ENCODE measurements at places on chromosomes 3 and 15.

GRCh38 chr3:134658555-134658954 lies 7.7 kb upstream of the KY start:
- no peak overlapping the region for H3K4me3 ChIP-seq
- H3K27me3 ChIP-seq: no peaks in the 10 kb centered on the region
- DNase-seq: no peak
- H3K36me3 ChIP-seq: no peaks in the 10 kb centered on the region
- no peak overlapping the region for H3K27ac ChIP-seq

DNA sequence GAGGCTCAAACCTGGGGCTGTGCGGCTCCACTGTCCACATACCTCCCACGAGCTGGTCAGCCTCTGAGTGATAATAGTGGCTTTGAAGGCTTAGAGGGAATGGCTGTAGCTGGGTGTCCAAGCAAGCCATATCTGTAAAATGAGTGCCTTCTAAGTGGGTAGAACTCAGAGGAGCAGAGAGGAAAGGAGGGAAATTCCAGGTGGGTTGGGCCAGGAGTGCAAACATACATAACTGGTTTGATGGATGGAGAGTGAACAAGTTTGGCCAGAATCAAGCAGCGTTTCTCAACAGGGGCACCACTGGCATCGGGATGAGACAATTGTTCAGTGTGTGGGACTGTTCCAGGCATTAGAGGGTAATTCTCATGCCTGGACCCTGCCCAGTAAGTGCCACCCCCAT lies 91.1 kb downstream of the ASB7 start:
- peaks cover 11% of the 10 kb centered on the region for H3K4me1 ChIP-seq
- DNase-seq: peak; percentile 19
- H3K4me3 ChIP-seq: no peak overlapping the region
- no peaks in the 10 kb centered on the region for H3K36me3 ChIP-seq

DNA sequence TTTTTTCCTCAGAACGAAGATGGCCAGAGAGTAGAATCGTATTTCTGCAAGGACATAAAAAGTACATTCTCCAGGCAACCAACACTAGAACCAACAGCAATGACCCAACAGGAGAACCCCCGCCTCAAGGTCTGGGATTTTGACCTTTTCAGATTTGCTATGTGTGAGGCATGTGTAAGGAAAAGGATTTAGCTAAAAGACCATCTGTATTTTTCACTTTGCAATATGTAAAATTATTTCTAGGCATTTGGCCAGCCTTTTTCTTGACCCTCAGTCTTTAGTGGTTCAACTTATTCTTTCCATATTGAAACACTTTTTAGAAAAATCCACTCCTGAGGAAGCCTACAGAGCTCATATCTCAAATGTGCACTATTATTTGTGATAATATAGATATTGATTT lies 219.2 kb upstream of the GOLGA6L4 start:
- H3K4me1 ChIP-seq: no peaks in the 10 kb centered on the region
- H3K27ac ChIP-seq: no peak overlapping the region
- H3K27me3 ChIP-seq: no peaks in the 10 kb centered on the region
- no peak for DNase-seq

DNA sequence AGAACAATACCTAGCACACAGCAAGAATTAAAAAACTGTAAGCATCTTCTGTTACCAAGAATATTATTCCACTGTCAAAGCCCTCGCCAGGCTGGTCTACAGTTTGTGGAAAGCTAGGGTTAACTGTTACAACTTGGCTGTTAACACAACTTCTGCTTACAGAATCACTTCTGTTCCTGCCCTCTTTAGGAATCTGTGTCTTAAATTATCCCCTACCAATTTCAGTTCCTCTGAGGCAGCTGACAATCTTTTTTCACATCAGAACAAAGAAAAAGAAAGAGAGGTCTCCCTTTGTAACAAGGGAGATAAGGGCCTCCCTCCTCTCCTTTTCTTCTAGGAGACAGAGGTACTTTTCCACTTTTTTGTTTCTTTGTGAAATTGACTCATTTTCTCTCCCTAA lies 188.9 kb downstream of the FMN1 start:
- H3K27ac ChIP-seq: no peak overlapping the region
- H3K4me3 ChIP-seq: no peak overlapping the region
- no peaks in the 10 kb centered on the region for H3K4me1 ChIP-seq
- DNase-seq: no peak
- no peaks in the 10 kb centered on the region for H3K36me3 ChIP-seq

DNA sequence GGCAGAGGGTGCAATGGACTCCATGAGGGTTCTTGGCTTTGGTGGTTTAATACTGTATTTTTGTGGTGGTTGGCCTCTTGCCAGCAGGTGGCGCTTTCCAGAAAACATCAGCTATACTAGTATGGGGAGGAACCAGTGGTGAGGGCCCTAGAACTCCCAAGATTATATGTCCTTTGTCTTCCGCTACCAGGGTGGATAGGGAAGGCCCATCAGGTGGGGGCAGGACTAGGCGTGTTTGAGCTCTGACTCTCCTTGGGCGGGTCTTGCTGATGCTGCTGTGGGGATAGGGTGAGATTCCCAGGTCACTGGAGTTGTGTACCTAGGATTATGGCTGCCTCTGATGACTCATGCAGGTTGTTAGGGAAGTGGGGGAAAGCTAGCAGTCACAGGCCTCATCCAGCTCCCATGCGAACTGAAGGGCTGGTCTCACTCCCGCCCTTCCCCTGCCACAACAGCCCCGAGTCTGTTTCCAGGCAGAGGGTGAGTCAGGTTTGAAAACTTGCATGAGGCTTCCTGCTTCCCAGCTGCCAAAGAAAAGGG lies 357.7 kb downstream of the OTOL1 start:
- no peak overlapping the region for H3K27ac ChIP-seq
- no peaks in the 10 kb centered on the region for H3K27me3 ChIP-seq
- no peaks in the 10 kb centered on the region for H3K4me1 ChIP-seq
- no peak overlapping the region for H3K4me3 ChIP-seq
- no peaks in the 10 kb centered on the region for H3K36me3 ChIP-seq
- no peak for DNase-seq

- H3K4me1 ChIP-seq: peaks cover 13% of the 10 kb centered on the region
- H3K27ac ChIP-seq: no peak overlapping the region
- DNase-seq: no peak
- H3K4me3 ChIP-seq: no peak overlapping the region
- peaks cover 24% of the 10 kb centered on the region for H3K36me3 ChIP-seq
Observed at GRCh38 chr3:58567251-58567515, 10.0 kb downstream of the FAM107A start.

- no peaks in the 10 kb centered on the region for H3K36me3 ChIP-seq
- no peaks in the 10 kb centered on the region for H3K27me3 ChIP-seq
- peaks cover 26% of the 10 kb centered on the region for H3K4me1 ChIP-seq
- no peak overlapping the region for H3K4me3 ChIP-seq
- H3K27ac ChIP-seq: no peak overlapping the region
Observed at GRCh38 chr3:72332036-72332435, 516.2 kb downstream of the SHQ1 start.

- H3K4me1 ChIP-seq: no peaks in the 10 kb centered on the region
- no peaks in the 10 kb centered on the region for H3K36me3 ChIP-seq
- H3K27me3 ChIP-seq: no peaks in the 10 kb centered on the region
- DNase-seq: no peak
Observed at GRCh38 chr3:173688216-173688842, 290.8 kb downstream of the NLGN1 start.

DNA sequence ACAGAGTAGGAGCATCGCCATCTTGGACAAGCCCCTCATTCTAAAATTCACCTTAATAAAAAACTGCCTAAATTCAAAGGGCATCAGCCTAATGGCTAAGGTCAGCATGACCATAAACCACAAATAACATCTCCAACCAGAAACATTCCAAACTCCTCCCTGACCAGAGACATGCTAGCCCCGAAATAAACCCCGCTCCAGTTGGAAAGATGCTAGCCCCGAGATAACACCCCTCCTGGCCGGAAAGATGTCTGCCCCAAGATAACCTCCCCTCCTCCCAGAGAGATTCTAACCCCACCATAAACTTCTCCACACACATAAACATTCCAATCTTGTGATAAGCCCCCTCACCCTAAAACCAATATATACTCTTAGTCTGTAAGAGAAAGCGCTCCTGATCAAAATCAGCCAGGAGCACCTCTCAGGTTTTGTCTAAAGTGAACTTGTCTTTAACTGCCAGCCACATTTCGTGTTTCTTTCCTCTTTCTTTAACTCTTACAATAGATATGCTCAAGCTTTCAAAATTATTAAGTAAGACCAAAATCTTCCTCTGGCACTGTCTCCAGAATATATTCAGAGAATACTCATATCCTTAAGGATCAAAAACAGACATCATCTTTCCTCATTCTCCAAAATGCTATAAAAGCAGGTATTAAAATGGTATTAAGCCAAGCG lies 104.1 kb downstream of the GSK3B start:
- no peak overlapping the region for H3K27ac ChIP-seq
- DNase-seq: no peak
- H3K4me1 ChIP-seq: peaks cover 24% of the 10 kb centered on the region
- H3K36me3 ChIP-seq: no peaks in the 10 kb centered on the region

GRCh38 chr15:69217381-69217780 lies 56.9 kb downstream of the GLCE start:
- no peak overlapping the region for H3K4me3 ChIP-seq
- no peak overlapping the region for H3K27ac ChIP-seq
- no peaks in the 10 kb centered on the region for H3K36me3 ChIP-seq

DNA sequence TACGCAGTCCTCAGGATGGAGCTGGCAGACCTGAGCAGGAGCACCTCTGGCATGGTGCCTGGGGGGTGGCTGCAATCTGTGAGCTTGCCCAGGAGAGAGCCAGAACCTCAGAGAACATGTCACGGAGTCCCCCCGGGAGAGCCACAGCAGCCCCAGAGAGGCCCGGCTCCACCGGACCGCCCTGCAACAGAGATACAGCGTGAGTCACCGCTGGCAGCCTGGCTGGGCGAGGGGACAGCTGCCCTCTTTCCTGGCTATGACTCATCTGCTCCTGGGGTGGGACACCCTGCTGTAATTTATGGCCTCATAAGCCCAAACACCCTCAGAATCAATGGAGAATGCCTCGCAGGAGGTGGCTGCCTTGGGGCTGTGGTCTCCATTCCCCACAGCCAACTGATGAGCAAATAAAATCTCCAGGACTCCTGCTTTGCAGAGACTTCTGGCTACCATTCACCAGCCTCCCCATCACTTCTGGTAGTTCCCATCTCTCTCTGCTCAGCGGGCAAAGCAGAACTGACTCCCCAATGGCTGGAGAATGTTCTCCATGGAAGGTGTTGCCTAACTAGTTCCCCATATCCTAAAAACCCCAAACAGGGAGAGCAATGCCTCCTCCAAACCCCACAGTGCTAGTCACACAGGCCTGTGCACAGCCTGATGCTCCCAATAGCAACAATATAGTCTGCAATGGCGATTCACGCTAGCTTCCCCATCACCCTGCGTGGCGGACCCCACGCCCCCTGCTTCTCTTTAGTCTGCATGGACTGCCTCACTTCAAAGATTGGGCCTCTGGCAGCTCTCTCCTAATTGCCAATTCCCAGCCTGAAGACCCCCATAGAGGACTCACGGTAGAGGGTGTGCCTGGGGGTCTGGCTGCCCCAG lies 21.6 kb downstream of the ACSBG1 start:
- no peaks in the 10 kb centered on the region for H3K36me3 ChIP-seq
- H3K27me3 ChIP-seq: no peaks in the 10 kb centered on the region
- peaks cover 56% of the 10 kb centered on the region for H3K4me1 ChIP-seq
- DNase-seq: peak; percentile 91
- H3K27ac ChIP-seq: no peak overlapping the region

GRCh38 chr15:48358229-48359152 lies 27.3 kb downstream of the DUT start:
- H3K27ac ChIP-seq: peak overlapping the region; percentile 45
- no peaks in the 10 kb centered on the region for H3K36me3 ChIP-seq
- H3K4me1 ChIP-seq: no peaks in the 10 kb centered on the region
- DNase-seq: no peak
- H3K27me3 ChIP-seq: no peaks in the 10 kb centered on the region

GRCh38 chr3:192170659-192171058 lies 556.7 kb downstream of the FGF12 start:
- H3K4me1 ChIP-seq: no peaks in the 10 kb centered on the region
- DNase-seq: no peak
- no peak overlapping the region for H3K4me3 ChIP-seq
- no peak overlapping the region for H3K27ac ChIP-seq

DNA sequence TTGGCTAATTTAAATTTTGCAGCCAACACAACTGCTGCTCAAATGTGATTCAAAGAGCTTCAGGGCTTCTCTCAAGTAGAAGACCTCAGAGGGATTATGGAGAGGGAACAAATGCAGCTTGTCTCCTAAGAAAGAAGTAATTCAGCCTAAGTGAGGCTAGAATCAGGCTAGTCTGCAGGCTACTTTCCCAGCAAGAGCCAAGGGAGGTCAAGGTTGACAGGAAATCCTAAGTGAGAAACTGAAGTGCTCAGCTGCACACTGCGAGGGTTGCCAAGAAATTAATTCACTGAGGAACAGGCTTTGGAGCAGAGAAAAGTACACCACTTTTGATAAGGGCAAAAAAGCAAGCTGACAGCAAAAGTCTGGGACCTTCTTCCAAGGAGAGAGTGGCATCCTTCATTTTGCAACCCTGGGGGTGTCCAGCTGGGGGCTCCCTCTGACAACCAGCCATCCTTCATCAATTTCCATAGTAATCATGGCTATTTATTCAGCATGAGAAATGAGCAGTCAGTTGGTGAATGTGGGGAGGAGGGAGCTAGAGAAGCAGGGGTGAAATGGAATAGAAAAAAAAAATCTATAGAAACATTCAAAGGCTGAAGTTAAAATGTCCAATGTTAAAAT lies 646.4 kb upstream of the ADAMTS9 start:
- no peaks in the 10 kb centered on the region for H3K36me3 ChIP-seq
- no peaks in the 10 kb centered on the region for H3K27me3 ChIP-seq
- H3K4me3 ChIP-seq: no peak overlapping the region
- H3K27ac ChIP-seq: no peak overlapping the region

- no peaks in the 10 kb centered on the region for H3K27me3 ChIP-seq
- H3K27ac ChIP-seq: no peak overlapping the region
- H3K4me3 ChIP-seq: no peak overlapping the region
Observed at GRCh38 chr15:98699591-98700424, 51.5 kb downstream of the IGF1R start.

- no peaks in the 10 kb centered on the region for H3K27me3 ChIP-seq
- DNase-seq: no peak
- H3K4me1 ChIP-seq: no peaks in the 10 kb centered on the region
Observed at GRCh38 chr15:35197306-35197705, 112.2 kb upstream of the NANOGP8 start.

GRCh38 chr15:91165850-91166249 lies 65.8 kb downstream of the SV2B start:
- H3K27ac ChIP-seq: no peak overlapping the region
- H3K4me1 ChIP-seq: no peaks in the 10 kb centered on the region
- H3K36me3 ChIP-seq: no peaks in the 10 kb centered on the region

- no peaks in the 10 kb centered on the region for H3K36me3 ChIP-seq
- DNase-seq: no peak
Observed at GRCh38 chr3:94137377-94137776, 74.5 kb downstream of the NSUN3 start.

DNA sequence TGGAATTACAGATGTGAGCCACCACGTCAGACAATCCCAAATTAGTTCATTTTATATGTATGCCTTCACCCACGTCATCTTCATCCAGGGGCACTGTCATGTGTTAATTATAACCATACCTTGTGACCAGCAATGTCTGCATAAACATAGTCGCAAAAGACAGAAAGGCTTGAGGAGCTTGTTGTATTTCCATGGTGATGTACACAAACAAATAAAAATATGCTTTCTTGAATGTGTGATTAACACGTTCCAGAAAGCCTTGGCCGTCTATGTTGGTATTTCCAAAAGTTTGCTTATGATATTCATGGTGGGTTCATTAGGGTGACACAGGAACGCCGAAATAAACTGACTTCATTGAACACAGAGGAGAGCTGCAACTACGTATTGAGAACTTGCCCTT lies 524.7 kb upstream of the ZNF717 start:
- no peaks in the 10 kb centered on the region for H3K36me3 ChIP-seq
- no peaks in the 10 kb centered on the region for H3K27me3 ChIP-seq
- H3K4me3 ChIP-seq: no peak overlapping the region
- H3K4me1 ChIP-seq: no peaks in the 10 kb centered on the region
